CD4-positive, alpha-beta memory T cell (primary cell): ENCODE measurements at places on chromosomes 13 and 19.

DNA sequence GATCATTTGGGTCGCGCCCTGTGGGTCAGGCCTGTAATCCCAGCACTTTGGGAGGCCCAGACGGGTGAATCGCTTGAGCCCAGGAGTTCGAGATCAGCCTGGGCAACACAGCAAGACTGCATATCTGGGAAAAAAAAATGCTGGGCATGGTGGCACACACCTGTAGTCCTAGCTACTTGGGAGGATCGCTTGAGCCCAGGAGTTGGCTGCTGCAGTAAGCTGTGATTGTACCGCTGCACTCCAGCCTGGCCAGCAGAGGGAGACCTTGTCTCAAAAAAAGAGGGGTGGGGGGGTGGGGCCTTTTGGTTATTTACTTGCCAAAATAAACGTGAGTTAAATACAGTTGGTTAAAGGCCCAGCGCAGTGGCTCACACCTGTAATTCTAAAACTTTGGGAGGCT, 9.8 kb upstream of the ZNF544 start:
- peak; percentile 40 for DNase-seq

- no peak for DNase-seq
These were observed 4.2 kb downstream of the ZNF835 start for GRCh38 chr19:56667311-56667870.

DNA sequence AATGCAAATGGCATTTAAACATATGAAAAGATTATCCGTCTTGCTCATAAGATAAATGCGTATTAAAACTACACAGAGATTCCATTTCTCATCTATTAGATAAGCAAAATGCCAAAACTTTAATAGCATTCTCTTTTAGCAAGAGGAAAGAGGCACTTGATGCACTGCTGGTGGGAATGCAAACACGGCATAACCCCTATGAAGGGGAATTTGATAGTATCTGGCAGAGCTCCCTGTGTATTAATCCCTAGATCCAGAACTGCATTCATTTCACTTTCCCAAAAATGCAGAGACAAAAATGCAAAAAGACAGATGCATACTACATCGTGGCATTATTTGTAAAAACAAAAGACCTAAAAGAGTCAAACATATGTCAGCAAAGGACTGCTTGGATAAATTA, 193.6 kb upstream of the STARD13 start:
- no peak for DNase-seq

DNA sequence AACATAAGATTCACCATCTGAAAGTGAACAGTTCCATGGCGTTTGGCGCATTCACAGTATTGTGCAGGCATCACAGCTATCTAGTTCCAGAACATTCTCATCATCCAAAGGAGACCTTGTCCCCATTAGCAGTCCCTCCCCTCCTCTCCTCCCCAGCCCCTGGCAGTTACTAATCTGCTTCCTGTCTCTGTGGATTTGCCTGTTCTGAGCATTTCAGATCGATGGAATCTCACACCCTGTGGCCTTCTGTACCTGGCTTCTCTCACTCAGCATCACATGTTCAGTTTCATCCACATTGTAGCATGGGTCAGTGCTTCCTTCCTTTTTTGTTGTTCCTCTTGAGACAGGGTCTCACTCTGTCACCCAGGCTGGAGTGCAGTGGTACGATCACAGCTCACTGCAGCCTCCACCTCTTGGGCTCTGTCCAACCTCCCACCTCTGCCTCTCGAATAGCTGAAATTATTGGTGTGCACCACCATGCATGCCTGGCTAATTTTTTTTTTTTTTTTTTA, 34.6 kb downstream of the CRTC1 start:
- DNase-seq: no peak

DNA sequence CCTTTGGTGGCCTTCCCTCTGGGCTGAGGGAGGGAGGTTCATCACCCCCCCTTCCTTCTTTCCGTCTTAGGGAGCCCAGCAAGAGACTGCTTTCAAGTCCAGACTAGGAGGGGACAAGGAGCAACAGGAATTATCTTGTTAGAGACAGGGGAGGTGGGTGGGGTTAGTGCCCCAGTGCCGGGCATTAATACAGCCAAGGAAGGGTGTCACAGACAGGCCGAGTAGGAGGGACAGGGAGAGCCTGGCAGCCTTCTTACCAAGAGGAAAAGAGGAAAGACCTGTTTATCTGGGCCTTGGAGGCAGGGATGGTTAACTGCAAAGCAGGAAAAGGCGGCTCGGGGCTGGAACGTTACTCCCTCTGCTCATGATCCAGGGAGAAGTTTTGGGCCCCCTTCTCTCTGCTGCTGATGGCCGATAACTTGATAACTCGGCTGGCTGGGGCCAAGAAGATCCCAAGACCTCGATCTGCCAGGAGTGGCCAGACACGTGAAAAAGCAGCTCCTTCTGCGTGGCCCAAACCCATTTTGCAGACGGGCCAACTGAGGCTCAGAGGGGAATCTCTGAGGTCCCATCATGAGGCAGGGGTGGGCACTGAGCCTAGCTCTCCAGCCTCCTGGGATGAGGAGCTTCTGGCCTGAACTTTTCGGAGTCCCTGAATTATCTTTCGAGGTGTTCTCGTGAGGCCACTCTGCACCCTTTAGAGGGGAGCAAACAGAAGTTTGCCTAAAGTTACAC, 79.3 kb downstream of the PTPRS start:
- no peak for DNase-seq

- DNase-seq: no peak
These were observed 103.1 kb downstream of the RAP2A start for GRCh38 chr13:97537110-97537509.

- no peak for DNase-seq
These were observed 426.7 kb downstream of the TBC1D4 start for GRCh38 chr13:75055296-75055695.

DNA sequence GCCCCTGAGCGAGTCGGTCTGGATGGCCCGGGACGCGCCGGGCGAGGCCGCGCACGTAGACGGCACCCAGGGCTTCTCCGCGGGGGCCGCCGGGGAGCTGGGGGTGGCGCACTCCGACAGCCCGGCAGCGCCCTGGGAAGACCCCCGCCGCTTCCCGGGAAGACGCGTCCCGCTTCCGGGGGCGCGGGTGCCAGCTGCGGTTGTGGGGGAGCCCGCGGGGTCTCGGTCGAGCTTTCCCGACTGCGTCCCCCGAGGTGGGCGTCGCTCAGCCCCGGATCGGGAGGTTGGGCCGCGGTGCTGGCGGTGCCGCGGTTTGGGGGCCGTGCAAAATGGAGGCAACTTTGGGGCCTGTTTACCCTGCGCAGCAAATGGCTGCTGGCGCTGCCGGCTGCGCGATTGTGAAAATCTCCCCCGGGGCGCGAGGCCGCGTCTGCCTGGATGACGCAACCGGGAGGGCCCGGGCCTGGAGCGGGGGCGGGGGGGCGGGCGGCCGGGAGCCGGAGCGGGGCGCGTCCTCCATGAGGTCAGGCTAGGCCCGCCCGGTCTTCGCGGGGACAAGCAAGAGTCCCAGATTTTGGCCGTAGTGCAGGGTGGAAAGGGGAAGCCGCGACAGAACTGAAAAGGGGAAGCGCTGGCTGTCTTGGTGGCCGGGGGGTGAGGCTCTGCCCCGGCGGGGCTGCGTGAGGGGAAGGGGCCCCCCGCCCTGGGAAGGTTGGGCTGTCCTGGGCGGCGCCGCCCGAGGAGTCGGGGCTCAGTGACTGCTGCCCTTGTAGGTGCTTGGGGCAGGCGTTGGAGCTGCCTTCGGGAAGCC, 11.3 kb downstream of the PEAK3 start:
- peak; percentile 82 for DNase-seq

GRCh38 chr19:35407619-35408018, 36.8 kb downstream of the GPR42 start:
- no peak for DNase-seq

GRCh38 chr13:63942372-63942771, 2526.7 kb upstream of the PCDH20 start:
- DNase-seq: no peak

GRCh38 chr13:52665325-52665724, 12.7 kb downstream of the SUGT1 start:
- DNase-seq: peak; percentile 18

- no peak for DNase-seq
These were observed 458.6 kb downstream of the DACH1 start for GRCh38 chr13:71408416-71408815.

DNA sequence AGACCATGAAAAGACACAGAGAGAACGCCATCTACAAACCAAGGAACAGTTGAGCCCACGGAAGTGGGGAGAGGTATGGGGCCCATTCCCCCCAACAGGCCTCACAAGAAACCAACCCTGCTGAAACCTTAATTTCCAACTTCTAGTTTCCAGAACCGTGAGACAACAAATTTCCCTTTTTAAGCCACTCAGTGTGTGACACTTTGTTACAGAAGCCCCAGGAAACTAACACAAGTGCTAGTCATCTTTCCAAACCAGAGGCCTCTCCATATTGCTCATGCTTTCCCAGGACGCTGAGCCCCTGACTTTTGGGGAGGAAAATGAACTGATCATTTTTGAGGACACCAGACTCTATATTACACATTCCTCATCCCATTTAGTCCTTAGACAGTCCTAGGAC, 186.8 kb downstream of the NUFIP1 start:
- no peak for DNase-seq

DNA sequence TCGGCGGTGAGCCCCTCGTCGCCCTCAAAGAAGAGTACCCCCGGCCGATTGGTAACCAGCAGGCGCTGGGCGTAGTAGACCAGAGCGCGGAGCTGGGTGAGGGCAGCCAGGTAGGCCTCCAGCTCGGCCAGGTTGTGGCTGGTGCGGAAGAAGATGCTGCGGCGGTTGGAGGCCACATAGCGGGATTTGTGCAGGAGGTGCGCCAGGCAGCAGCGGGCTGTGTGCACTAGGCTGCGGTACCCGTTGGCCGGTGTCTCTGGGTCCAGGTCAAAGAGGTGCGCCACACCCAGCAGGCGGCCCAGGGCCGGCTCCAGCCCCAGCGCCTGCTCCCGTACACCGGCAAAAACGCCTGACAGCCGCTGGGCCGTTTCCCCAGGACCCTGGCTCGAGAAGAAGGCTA, 16.8 kb downstream of the LIPE start:
- DNase-seq: no peak

DNA sequence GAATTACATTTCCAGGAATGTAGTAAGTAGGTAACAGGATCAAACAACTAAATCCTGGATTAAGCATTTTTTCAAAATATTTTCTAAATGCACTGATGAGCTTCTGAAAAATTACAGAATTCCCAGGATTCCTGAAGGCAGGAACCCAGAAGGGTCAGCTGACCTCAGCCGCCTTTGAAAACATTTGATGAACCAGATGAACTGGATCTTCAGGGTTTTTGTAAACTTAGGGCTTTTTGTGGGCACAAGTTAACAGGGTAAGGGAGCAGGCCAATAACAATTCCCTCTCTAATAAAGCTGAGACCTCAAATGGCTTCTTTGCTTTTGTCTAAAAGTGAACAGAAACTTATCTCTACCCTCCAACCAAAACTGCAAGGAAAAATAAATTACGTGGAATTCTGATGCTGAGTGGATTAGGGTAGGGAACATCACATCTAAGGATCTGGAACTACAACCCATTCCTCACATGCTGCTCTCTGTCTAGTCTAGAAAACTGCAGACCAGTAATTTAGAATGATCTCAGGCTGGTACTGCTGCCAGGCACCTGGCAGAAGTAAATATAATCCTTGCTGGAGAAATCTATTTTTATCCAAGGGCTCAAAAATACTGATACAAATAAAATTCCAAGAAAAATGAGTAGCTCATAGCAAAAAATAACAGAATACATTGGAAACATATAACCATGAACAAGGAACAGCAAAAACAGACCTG, 48.2 kb upstream of the N4BP2L1 start:
- no peak for DNase-seq

DNA sequence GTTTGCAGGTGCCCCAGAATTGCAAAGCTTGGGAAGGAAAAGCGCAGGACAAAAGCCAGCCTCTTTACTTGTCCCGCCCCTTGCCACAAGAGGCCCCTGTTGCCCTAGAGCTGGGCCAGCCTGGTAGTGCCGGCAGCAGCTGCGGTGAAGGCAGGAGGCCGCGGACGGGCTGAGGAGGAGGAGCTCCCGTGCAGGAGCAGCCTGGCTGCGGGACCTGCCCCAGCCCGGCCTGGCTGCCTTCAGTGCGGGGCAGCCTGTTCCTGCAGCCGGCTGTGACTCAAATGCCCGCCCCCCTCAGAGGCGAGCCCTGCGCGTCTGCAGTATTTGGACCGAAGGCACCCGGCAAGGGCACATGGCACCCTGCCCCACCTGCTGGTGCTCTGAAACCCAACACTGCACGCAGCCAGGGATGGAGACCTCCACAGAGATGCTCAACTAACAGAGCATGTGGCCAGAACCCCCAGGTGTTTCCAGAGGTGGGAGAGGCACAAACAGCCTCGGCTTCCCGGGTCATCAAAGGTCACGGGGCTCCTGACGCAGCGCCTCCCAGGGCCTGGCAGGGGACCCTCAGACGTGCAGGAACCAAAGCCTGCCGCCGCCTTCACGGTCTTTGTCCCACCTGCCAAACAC, 29.7 kb downstream of the NAXD start:
- peak; percentile 40 for DNase-seq

DNA sequence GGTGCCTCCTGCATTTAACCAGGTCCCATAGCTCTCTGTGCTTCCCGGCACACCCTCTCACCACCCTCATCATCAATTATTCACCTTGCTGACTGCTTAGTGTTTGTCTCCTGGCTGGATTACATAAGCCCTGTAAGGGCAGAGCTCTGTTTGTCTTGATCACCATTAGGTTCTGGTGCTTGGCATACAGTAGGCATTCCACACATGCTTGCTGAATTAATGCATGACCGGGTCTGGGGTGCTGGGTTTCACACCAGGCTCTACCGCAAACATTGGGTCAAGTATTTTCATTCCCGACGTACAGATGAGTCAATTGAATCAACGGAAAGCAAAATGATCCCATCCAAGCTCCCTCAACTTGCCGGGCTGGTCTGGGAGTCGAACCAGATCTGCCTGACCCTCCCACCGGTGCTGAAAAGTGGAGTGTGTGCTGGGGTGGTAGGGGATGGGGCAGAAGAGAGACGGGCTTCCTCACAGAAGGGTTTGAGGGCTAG, 28.5 kb downstream of the VAV1 start:
- no peak for DNase-seq

- no peak for DNase-seq
These were observed 23.5 kb downstream of the URI1 start for GRCh38 chr19:29965492-29965891.

DNA sequence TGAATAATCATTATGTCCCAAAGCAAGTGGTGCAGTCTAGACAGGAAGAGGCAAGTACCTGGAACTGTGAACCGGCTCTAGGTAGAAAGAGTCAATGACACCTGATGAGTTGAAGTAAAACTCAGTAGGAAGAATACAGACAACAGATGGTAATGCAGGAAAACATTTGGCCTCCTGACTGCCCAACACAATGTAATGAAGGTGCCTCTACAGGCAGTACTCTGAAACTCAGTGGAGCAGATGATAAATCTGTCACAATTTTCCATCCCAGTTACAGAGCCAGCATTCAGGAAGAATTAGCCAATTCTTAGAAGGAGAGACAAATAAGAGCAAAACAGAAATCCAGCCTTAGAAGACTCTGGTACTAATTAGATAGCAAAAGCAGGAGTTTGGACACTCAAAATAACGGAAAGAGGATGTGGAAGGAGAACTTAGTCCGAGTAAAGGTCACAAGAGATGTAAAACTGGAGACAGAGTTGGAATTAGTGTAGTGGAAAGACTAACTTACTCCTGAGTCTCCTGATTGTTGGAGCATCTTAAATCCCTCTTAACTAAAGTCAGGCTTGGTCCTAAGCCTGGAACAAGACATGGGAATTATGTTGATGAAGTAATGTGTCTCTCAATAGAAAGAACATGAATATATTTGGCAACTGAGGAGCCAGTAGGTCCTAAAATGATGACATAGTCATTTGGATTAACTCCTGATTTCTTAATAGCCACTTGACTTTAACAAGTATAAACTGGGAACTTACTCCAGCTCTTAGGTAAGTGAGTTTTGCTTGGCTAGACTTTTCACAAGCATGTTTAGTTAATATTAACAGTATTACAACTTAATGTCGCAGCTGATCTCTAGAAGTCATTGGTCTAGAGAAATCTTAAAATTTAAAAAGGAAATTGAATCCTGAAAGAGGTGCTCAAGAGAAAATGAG, 457.3 kb upstream of the MIR17HG start:
- DNase-seq: no peak
